Muscle of arm (tissue), 14 donors: ENCODE measurements at places on chromosomes 3 and 15.

- DNase-seq: no peak
These were observed 13.3 kb downstream of the ZNF592 start for GRCh38 chr15:84761607-84762131.

GRCh38 chr3:129291236-129291886 is 12.7 kb downstream of the HMCES start:
- DNase-seq: no peak

- no peak for DNase-seq
These were observed 27.4 kb upstream of the FOXB1 start for GRCh38 chr15:59976480-59977271.

GRCh38 chr3:23953523-23953922 is 8.4 kb downstream of the NR1D2 start:
- DNase-seq: no peak

GRCh38 chr3:12579456-12579855 is 22.6 kb downstream of the MKRN2 start:
- no peak for DNase-seq

- no peak for DNase-seq
These were observed 31.3 kb upstream of the PSTPIP1 start for GRCh38 chr15:76963596-76963995.

GRCh38 chr3:127252446-127252845 is 35.4 kb downstream of the PRR20G start:
- no peak for DNase-seq

GRCh38 chr3:16728770-16729745 is 123.8 kb upstream of the DAZL start:
- DNase-seq: no peak

DNA sequence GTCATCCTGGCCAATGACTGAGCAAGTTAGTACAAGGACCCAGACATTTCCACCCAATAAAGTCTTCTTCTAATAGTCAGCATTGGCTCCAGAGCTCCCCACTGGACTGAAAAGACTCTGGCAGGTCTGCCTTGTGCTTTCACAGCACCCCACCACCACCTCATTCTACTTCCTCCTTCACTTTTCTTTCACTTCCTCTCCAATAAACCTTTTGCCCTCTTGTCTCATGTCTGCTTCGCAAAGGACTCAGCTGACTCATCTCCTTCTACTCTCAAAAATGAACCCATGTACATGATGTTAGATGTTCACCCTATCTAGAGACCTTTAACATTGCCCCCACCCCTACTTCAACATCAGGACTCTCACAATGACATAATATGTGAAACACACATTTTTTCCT is 181.0 kb upstream of the PPP2R3A start:
- no peak for DNase-seq

GRCh38 chr3:155560594-155560993 is 184.3 kb downstream of the PLCH1 start:
- DNase-seq: no peak

- DNase-seq: no peak
These were observed 130.0 kb downstream of the ASB7 start for GRCh38 chr15:100732211-100733055.
